ENCODE measurements at places on chromosomes 5 and 9. TPM values are rescaled to one million over a fixed set of nuclear protein-coding genes. Genes with fewer than 3 reads are reported as not detected.
A peak's percentile ranks its signal among the peaks of the same experiment; 100 is the strongest.

ENTREP1 gene
- 5.0 TPM for total RNA-seq

DNA sequence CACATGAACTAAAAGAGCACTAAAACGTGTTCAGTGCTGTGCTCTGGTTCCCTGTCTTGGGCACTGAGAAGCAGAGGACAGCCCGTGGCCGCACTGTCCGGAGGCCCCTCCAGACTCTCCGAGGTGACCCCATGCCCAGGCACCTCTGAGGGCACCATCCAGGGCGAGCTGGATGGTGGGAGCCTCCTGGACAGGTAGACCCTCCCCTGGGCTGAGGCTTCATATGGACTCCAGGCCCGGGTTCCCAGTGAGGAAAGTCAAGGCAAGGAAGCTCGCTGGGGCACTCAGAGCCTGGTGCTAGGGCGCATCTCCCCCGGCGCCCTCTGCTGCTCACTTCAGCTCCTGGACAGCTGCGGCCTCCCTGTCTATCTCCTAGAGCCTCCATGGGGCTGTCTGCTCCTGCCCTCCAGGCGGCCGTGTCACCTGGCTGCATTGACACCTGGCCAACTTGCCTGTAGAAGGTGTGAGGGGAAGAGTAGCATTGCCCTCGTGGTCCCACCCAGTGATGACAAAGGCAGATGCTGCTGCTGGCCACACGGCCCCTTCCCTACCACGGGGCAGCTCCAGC is 178.2 kb upstream of the IRX1 start:
- no peak overlapping the region for H3K27ac ChIP-seq
- no peaks in the 10 kb centered on the region for H3K36me3 ChIP-seq
- no peaks in the 10 kb centered on the region for H3K4me1 ChIP-seq
- no peaks in the 10 kb centered on the region for H3K27me3 ChIP-seq
- DNase-seq = no peak

GRCh38 chr5:134524272-134524825 is 1.1 kb upstream of the JADE2 start:
- H3K4me1 ChIP-seq = peaks cover 20% of the 10 kb centered on the region
- H3K27ac ChIP-seq = peak overlapping the region; percentile 45
- peak; percentile 52 for DNase-seq
- peaks cover 4% of the 10 kb centered on the region for H3K27me3 ChIP-seq
- H3K4me3 ChIP-seq = peak overlapping the region; percentile 71
- no peaks in the 10 kb centered on the region for H3K36me3 ChIP-seq

HTR4 gene
- not detected for total RNA-seq

DNA sequence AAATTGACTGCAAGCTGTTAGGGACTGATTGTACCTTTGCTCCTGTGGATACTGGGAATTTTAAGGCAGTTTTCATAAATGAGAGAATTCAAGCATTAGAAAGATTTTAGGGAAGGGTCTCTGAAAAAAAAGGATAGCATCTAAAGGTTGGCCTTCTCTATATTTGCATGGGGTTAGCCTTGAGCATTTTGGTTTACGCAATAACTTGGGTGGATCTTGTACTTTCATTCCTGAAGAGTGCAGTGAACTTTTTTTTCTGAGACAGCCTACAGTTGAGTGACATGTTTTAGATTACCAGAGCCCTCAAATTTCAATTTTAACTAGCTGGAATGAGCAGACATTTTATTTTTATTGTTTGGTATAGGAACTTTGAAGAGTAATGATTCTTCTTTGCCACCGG is 91.6 kb upstream of the NR3C1 start:
- no peak overlapping the region for H3K27ac ChIP-seq
- H3K4me1 ChIP-seq = peaks cover 3% of the 10 kb centered on the region
- H3K36me3 ChIP-seq = no peaks in the 10 kb centered on the region
- no peak overlapping the region for H3K4me3 ChIP-seq

PCDHB2 gene
- total RNA-seq = 0.23 TPM

- no peak overlapping the region for H3K4me3 ChIP-seq
- no peak for DNase-seq
- no peak overlapping the region for H3K27ac ChIP-seq
- peaks cover 2% of the 10 kb centered on the region for H3K27me3 ChIP-seq
- H3K36me3 ChIP-seq = no peaks in the 10 kb centered on the region
Measured at GRCh38 chr5:54876976-54877375, 108.4 kb downstream of the ESM1 start.
